Keratinocyte (primary cell): ENCODE measurements at places on chromosomes 5 and 9.

GRCh38 chr5:93589152-93589828 lies 6.3 kb downstream of the NR2F1 start:
- no peak for DNase-seq
- no peak overlapping the region for H3K27ac ChIP-seq
- H3K4me1 ChIP-seq = no peaks in the 10 kb centered on the region
- no peak overlapping the region for H3K4me3 ChIP-seq
- H3K36me3 ChIP-seq = no peaks in the 10 kb centered on the region
- peaks cover 67% of the 10 kb centered on the region for H3K27me3 ChIP-seq

DNA sequence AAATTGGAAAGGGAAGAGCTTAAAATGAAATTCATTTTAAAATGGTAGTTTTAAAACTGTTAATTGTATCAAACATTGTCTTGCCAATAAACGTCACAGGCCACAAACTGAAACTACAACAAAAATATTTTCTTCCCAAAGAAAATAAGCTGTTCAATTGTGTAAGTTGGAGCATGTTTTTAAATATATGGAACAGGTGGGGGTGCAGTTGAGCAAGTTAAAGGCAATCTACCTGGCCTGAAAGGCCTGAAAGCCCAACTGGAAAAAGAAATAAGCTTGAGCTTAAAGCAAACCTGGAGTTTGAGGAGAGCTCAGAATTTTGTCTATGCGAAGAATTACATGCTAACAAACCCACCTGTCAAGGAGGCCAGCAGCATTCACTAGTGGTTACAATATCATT lies 439.5 kb downstream of the ACTL7B start:
- H3K4me3 ChIP-seq = no peak overlapping the region
- H3K36me3 ChIP-seq = no peaks in the 10 kb centered on the region
- peaks cover 3% of the 10 kb centered on the region for H3K4me1 ChIP-seq
- no peaks in the 10 kb centered on the region for H3K27me3 ChIP-seq
- H3K27ac ChIP-seq = peak overlapping the region; percentile 19

- no peak overlapping the region for H3K4me3 ChIP-seq
- H3K4me1 ChIP-seq = peaks cover 2% of the 10 kb centered on the region
- DNase-seq = no peak
Measured at GRCh38 chr5:178310130-178310865, 77.7 kb upstream of the PHYKPL start.

DNA sequence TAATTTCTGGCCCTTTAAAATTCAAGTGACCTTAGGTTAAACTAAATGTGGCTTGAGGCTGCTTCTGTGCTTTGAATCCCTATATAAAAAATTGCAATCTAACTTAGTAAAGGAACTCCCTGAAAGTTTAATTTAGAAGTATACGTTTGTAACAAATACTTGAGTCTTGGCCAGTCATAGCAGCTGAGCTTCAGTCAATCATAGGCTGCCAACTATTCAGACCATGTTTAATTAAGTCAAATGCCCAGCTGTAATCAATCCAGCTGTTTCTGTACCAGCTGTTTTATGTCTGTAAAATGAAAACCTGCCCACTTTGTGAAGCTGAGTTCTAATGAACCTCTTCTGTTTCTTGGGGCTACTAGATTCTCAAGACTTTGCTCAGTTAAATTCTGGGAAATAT lies 760.1 kb downstream of the MAT2B start:
- H3K4me1 ChIP-seq = no peaks in the 10 kb centered on the region
- no peak overlapping the region for H3K4me3 ChIP-seq
- no peaks in the 10 kb centered on the region for H3K36me3 ChIP-seq
- H3K27ac ChIP-seq = no peak overlapping the region
- H3K27me3 ChIP-seq = no peaks in the 10 kb centered on the region

DNA sequence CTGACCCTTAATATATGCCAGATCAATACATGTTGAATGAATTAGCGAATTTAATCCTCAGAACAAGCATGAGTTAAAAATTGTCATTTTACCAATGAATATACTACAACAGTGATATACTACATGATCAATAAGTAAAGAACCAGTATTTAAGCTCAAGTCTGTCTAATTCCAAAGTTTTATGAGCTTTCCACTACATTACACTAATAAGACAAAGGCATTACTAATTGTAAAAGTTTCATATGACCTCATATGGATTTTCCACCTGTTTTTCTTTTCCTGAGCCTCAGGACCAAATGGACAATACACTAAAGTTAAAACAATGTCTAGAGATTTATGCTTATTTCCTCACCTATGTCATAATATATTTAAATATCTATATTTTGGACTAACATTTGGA lies 80.8 kb downstream of the OXCT1 start:
- H3K4me3 ChIP-seq = no peak overlapping the region
- H3K27me3 ChIP-seq = no peaks in the 10 kb centered on the region
- H3K4me1 ChIP-seq = peaks cover 14% of the 10 kb centered on the region
- no peak for DNase-seq

DNA sequence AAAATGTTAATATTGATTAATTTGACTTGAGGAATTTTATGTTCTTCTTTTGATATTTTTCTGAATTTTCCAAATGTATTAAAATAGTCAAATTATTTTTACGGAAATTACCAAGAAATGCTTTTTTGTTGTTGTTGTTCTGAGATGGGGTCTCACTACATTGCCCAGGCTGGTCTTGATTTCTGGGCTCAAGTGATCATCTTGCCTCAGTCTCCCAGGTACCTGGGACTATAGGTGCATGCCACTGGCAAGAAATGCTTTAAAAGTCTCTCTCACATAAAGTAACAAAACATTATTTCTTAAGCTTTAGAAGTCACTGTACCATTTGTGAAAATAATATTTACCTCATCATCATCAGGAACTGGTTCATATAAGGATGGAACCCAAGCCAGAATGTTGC lies 43.0 kb upstream of the ELOVL7 start:
- no peaks in the 10 kb centered on the region for H3K4me1 ChIP-seq
- DNase-seq = no peak
- no peak overlapping the region for H3K27ac ChIP-seq

DNA sequence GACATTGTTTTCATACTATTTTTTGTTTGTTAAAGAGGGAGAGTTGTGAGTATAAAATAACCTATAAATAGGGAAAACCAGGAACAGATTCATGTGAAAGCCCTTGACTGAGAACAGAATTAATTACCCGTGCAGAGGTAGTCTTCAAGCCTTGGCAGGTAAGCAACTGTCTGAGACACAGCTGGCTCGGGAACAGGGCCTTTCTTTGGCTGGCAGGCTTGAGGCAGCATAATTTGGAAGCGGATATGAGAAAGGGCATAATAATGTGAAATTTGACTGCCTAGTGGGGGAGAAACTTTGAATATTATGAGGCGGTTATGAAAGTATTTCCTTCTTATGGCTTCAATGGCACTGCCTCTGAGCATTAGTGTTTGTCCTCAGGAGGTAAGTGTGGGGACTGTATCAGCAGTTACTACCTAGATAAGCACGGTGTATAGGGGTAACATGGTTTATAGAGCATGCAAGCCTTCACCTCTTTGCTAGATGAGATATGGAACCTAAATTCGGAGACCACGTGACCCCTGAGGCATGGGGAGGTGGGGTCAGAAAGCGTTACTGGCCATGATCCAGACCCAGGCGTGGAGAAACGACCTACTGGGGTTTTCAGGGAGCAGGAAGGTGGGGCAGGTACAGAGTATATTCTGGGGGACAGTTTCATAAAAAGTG lies 210.2 kb upstream of the GAS1 start:
- H3K36me3 ChIP-seq = no peaks in the 10 kb centered on the region
- no peak overlapping the region for H3K27ac ChIP-seq
- H3K27me3 ChIP-seq = no peaks in the 10 kb centered on the region
- H3K4me1 ChIP-seq = peaks cover 18% of the 10 kb centered on the region
- no peak for DNase-seq

DNA sequence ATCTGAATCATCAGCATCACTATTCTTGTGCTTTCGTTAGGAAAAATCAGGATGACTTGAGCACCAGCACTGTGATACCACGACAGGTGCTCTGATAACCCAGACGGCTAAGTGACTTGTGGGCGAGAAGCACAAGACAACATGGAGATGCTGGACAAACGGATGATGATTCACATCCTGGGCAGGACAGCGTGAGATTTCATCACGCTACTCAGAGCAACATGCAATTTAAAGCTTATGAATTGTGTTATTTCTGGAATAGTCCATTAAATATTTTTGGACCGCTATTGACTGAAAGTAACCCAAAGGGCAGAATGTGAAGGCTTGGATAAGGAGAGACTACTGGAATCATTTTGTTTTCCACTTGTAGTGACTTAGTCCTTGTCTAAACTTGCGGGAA lies 114.8 kb upstream of the DAPK1 start:
- H3K27me3 ChIP-seq = no peaks in the 10 kb centered on the region
- peaks cover 7% of the 10 kb centered on the region for H3K4me1 ChIP-seq
- H3K36me3 ChIP-seq = no peaks in the 10 kb centered on the region
- no peak for DNase-seq
- H3K4me3 ChIP-seq = no peak overlapping the region

GRCh38 chr5:143142596-143143435 lies 260.7 kb downstream of the NR3C1 start:
- no peaks in the 10 kb centered on the region for H3K36me3 ChIP-seq
- peak overlapping the region; percentile 30 for H3K4me3 ChIP-seq
- peak overlapping the region; percentile 92 for H3K27ac ChIP-seq
- no peak for DNase-seq
- H3K27me3 ChIP-seq = no peaks in the 10 kb centered on the region
- H3K4me1 ChIP-seq = peaks cover 36% of the 10 kb centered on the region

- no peaks in the 10 kb centered on the region for H3K4me1 ChIP-seq
- no peak overlapping the region for H3K4me3 ChIP-seq
- H3K27ac ChIP-seq = no peak overlapping the region
- H3K27me3 ChIP-seq = no peaks in the 10 kb centered on the region
Measured at GRCh38 chr9:95607507-95607906, 90.7 kb upstream of the PTCH1 start.

GRCh38 chr9:137534256-137535119 lies 15.7 kb downstream of the PNPLA7 start:
- no peaks in the 10 kb centered on the region for H3K27me3 ChIP-seq
- no peak overlapping the region for H3K4me3 ChIP-seq
- no peak overlapping the region for H3K27ac ChIP-seq

DNA sequence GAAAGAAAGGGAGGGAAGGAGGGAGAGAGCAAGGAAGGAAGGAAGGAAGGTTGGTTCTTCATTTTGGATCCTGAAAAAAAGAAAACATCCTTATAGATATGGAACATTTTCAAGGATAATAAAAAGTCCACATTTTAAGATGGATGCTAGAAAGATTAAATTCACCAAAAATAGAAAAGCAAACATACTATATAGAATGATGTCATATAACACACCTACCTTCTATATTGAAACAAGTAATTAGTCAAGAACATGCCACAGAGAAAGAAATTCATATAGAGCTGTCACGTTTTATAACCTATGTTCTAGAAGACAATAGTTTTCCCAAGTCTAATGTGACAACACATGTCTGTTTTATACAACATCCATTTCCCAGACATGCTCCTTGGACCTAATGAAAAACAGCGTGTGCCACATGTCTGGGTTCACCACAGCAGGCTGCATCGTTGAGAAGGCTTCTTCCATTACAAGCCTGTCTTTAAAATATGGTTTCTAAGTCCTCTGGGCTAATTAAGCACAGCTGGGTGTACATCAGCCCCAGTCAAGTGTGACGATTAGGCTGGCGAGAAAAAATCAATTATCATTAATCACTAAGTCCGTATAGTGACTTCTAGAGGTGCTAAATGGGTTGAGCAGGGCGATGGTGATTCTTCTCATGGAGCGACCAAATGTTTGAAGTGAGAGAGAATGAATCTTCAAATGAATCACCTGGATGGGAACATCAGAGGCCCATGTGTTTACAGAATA lies 301.8 kb downstream of the TLE1 start:
- no peak overlapping the region for H3K27ac ChIP-seq
- no peak for DNase-seq
- no peaks in the 10 kb centered on the region for H3K27me3 ChIP-seq
- H3K4me3 ChIP-seq = no peak overlapping the region

GRCh38 chr5:180324601-180324950 lies 28.6 kb downstream of the GFPT2 start:
- no peaks in the 10 kb centered on the region for H3K4me1 ChIP-seq
- H3K27ac ChIP-seq = no peak overlapping the region
- H3K36me3 ChIP-seq = no peaks in the 10 kb centered on the region
- no peak overlapping the region for H3K4me3 ChIP-seq
- no peaks in the 10 kb centered on the region for H3K27me3 ChIP-seq

DNA sequence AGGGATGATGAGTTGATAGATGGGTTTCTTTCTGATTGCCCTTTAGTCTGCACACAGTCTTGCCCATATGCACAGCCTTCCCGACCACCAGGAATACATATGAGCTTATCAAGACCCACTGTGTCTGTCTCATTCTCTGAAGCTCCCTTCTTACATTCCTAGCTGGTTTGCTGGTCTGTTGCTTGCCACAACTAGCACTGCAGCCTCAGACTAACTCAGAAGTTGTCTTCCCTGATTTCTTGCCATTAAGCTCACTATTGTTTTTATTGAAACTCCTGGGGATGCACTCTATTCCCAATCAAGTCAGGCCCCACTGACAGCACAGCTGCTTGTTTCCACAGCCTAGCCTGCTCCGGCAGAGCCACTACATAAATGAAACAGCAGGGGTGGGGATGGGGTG lies 97.5 kb downstream of the SAXO1 start:
- no peak overlapping the region for H3K4me3 ChIP-seq
- no peaks in the 10 kb centered on the region for H3K27me3 ChIP-seq
- H3K4me1 ChIP-seq = no peaks in the 10 kb centered on the region

- H3K27ac ChIP-seq = no peak overlapping the region
- H3K4me3 ChIP-seq = no peak overlapping the region
- H3K36me3 ChIP-seq = no peaks in the 10 kb centered on the region
- peaks cover 2% of the 10 kb centered on the region for H3K4me1 ChIP-seq
Measured at GRCh38 chr5:56496581-56497063, 263.5 kb upstream of the ANKRD55 start.

- H3K27me3 ChIP-seq = no peaks in the 10 kb centered on the region
- H3K36me3 ChIP-seq = no peaks in the 10 kb centered on the region
- no peak for DNase-seq
- no peak overlapping the region for H3K4me3 ChIP-seq
- H3K27ac ChIP-seq = no peak overlapping the region
- H3K4me1 ChIP-seq = no peaks in the 10 kb centered on the region
Measured at GRCh38 chr5:10826971-10827370, 65.9 kb upstream of the DAP start.

GRCh38 chr9:105066275-105066865 lies 138.4 kb upstream of the ABCA1 start:
- peaks cover 49% of the 10 kb centered on the region for H3K4me1 ChIP-seq
- no peak for DNase-seq
- no peaks in the 10 kb centered on the region for H3K27me3 ChIP-seq
- H3K27ac ChIP-seq = peak overlapping the region; percentile 15
- H3K36me3 ChIP-seq = no peaks in the 10 kb centered on the region
